KBM-7 (cell line): ENCODE measurements at places on chromosomes 1 and 21.

GRCh38 chr1:199176713-199177112, 537.9 kb downstream of the PTPRC start:
- no peak for DNase-seq

- peak; percentile 57 for DNase-seq
Measured at GRCh38 chr1:50724626-50725286, 235.3 kb downstream of the FAF1 start.

DNA sequence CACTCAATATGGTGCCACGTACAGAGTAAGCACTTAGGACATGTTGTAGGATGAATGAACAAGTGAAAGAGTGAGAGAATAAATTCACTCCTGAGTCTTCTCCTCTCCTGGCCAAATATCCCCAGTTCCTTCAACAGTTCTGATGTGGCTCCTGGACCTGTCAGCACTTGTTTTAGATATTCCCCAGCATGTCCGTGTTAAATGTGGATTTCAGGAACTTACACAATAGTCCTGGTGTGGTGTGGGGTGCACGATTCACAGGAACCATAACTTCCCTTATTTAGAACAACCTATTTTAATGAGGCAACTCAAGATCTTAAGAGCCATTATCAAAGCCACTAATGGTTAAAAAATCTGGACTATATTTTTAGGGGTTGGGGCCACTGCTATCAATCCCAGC, 39.0 kb upstream of the MYSM1 start:
- DNase-seq: peak; percentile 84

DNA sequence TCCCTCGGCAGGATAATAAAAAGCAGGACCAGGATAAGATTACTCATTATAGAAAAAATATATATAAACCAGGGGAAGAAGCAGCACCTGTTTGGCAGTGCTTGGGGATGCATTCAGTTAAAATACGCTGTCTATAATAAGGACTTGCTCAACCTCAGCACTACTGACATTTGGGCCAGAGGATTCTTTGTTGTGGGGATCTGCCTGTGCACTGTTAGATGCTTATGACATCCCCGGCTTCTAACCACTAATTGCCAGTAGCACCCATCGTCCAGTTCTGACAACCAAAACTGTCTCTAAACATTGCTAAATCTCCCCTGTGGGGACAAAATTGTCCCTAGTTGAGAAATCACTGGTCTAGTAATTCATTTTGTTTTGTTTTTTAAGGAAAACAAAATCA, 242.1 kb downstream of the SLC45A1 start:
- DNase-seq: no peak

DNA sequence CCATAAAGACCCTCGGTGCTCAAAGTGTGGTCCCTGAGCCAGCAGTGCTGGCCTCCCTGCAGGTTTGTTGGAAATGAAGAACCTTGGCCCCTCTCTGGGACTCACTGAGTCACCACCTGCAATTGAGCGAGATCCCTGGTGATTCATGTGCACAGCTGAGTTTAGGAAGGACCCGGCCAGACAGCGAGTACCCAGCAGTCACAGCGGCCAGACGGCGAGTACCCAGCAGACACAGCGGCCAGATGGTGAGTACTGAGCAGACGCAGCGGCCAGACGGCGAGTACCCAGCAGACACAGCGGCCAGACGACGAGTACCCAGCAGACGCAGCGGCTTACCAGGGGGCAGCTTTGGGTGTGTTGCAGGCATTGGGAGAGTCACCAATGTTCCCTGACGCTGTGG, 123.8 kb downstream of the PRDM16 start:
- DNase-seq: no peak

DNA sequence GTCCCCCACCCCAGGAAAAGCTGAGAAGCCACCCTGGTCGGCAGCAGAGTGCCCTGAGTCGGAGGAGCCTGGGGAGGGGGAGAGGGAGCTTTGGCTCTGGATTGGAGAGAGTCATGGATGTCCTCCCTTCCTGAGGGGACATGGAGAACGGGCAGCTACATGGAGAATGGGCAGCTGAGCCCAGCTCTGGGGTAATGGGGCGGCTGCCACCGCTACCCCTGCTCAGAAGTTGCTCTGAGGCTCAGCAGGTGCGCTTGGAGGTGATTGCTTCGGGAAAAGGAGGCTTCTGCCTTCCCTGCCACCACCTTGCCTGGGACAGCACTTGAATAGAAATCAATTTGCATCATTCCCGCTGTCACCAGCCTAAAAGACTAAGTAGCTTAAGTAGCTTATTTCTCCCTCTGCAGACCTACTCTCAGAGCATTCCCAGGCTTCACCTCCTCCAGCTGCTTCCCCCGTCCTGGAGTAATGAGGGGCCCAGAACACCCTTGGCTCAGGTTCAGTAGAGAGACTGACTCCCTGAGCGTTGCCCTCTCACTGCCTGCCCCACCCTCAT, 8.3 kb downstream of the DISP3 start:
- no peak for DNase-seq

- DNase-seq: no peak
Measured at GRCh38 chr1:3275471-3276340, 178.8 kb upstream of the ARHGEF16 start.

GRCh38 chr1:56547977-56548376, 31.4 kb downstream of the PLPP3 start:
- no peak for DNase-seq

- peak; percentile 67 for DNase-seq
Measured at GRCh38 chr1:211830328-211831142, at the start of gene LPGAT1. Gene LPGAT1 (minus strand): TSS chr1:211830763. CDS start chr1:211829296, 1,467 bp downstream.

GRCh38 chr1:2786329-2787162, 14.9 kb downstream of the TTC34 start:
- peak; percentile 47 for DNase-seq

DNA sequence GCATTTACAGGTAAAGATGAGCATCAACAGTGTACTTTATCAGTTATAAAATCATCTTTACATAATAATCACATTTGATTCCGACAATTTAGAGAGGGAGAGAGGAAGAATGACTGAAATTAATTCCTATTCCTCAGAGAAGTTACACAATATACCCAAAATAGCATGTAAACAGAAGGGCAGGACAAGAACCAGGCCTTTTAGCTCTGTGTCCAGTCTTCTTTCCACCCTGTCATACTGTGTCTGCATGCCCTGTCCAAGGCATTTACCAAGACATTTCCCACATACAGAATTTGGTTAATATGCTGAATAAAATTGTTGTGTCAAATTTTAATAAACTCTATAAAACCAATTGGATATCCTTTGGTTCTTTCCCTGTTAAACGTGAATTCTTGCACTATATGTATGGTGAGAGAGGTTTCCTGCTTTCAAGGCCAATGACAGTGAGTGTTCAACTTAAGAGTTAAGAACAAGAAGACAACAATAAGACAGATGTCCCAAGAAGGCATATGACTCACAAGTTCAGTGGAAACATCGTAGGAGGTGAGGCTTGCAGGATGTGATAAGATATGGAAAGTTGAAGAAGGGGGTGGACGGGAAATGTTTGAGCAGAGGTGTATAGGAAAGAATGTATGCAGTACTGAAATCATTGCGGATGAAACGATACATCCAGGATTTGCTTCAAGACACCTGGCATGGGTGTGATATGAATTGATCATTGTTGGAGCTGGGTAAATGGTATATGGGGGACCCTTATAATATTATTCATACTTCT, 20.8 kb downstream of the LRRC8B start:
- DNase-seq: peak; percentile 76

- DNase-seq: no peak
Measured at GRCh38 chr1:174678657-174679056, 230.9 kb downstream of the GPR52 start.

DNA sequence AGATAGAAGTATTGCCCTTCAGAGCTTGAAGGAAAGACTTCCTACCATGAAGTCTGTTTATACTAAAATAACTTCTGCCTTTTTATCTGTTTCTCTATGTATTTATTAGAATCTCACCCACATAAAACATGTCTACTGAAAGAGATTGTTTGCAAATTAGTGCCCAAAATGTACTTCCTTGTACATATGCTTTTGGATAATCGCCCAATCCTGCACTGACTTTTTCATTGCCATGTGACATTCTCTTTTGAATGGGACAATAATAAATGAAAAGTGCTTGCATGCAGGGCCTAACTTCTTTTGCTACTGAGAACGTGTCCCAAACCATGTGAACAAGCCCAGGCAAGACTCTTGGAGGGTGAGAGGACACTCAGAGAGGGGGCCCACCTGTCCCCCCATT, 711.6 kb upstream of the ADAMTS5 start:
- DNase-seq: no peak

DNA sequence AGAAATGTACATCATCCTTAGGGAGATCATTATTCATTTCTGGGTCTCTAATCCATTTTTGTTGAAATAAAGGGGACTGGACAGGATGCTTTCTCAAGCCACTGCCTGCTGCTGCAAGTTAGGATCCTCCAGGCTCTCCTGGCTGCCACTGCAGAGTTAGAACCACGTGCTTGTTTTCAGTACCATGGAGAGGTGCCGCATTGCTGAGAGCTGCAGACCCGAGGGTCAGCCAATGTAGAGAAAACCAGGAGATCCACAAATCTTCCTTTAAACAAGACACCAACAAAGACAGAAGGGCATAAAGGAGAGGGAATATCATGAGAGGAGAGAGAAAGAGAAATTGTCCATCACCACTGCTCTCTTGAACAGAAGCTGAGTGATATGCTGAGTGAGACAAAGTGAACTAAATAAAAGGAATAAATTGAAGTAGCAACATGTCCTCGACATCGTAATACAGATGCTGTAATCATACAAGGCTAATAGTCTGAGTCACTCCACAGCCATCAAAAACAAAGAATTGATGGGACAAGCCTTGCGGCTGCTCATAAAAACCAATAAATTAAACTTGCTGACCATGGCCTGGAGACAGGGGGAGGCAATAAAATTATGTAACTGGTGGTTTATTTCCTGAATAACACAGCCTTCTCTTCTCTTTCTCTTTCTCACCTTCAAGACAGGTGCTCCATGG, 255.7 kb downstream of the OMA1 start:
- DNase-seq: peak; percentile 1

- DNase-seq: no peak
Measured at GRCh38 chr21:45423201-45423955, 18.4 kb downstream of the COL18A1 start.

DNA sequence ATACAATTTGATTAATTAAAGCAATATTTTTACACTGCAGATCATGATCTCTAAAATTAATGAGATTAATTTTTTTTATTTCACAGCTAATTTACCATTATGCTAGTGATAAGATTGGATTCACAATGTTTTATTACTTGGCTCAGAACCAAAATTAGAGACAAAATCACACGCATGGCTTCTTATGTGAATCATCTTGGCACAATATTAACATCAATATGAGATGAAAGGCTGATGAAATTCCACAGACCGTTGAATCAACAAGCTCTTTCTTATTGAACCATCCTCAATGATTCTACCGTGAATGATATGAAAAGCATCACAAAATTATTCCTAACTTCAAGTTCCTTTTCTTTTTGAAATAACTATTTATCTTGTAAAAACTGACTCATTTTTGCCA, 544.9 kb downstream of the KCNT2 start:
- no peak for DNase-seq

GRCh38 chr21:37538971-37539590, 172.5 kb downstream of the DYRK1A start:
- no peak for DNase-seq

GRCh38 chr1:52534928-52535764, 17.7 kb downstream of the TUT4 start:
- no peak for DNase-seq

- DNase-seq: no peak
Measured at GRCh38 chr1:40435471-40435870, 14.8 kb upstream of the ZFP69B start.

GRCh38 chr1:2785631-2786328, 15.7 kb downstream of the TTC34 start:
- no peak for DNase-seq

DNA sequence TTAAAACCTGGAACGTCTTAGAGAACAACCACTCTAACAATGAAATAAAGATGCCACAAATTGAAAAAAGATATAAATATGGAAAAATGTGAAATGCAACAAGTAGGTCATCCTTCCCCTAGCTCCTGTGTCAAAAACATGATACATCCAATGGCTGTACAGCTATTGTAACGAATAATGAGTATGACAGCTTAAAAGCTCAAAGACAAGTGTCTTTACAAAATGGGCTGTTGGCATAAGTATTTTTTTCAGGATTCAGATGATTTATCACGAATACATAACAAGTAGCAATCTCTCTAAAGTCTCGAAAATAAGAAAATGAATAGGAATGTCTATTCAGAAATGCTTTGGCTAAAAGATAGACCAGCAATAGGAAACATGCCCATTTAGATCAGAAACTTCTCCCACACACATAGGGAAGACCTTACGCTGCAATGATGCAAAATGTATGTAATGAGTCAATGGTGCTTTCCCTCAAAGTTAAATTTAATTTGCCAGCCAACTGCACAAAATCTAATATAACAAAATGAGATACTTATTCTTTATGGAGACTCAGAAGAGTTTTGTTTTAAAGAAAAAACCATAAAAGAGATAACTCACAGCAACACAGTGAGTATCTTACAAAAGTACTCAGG, 8.3 kb downstream of the TGFBR3 start:
- DNase-seq: no peak

DNA sequence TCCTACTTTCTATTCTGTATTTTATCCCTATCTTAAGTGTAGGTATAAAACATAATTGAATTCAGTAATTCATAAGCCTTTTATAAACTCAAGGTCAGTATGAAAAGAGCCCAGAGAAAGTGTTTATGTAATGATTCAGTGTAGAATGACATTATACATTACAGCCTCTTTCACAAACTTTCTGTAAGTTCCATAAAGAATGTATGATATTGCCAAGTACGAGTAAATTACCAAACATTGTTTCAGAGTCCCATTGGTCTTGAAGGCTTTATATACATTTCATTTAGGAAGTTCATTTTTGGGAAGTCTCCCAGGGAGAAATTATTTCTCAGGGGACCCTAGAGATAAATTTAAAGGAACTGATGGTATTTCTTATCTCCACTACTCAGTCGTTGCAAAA, 37.8 kb upstream of the VAMP3 start:
- no peak for DNase-seq

DNA sequence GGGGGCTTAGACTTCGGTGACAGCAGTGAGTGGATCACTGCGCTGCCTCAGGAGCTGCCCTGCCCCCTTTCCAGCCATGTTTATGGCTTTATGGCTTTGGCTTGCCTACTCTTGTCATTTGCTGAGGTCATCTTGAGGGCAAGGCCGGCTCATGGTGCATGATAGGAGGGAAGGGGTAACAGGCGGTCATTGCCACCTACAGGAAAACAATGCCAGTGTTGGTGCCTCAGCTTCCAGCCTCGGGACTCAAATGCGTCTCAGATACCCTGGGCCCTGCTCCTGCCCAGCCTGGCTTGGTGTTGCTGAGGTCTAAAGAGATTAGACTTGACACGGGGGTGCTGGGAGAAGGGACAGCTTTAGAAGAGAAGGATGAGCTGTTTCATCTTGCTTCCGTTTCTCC, 14.5 kb downstream of the KDF1 start:
- DNase-seq: no peak

GRCh38 chr1:153805042-153805745, 30.0 kb downstream of the SLC27A3 start:
- DNase-seq: peak; percentile 85

DNA sequence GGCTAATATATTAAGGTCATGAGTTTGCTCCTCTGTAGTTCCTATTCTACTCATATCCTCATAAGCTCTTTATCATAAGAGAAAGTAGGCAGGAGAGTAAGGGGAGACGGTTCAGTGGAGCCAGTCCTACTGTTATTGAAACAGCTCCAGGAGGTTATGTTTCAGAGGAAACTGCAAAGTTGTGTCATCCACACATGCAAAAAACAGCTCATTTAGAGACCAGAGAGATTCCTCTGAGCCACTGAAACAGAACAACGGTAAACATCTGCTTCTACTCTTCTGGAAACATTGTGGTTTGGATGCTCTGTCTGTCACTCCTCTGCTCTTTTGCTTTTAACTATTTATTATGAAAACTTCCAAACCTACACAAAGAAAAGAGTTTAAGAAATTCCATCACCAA, 66.3 kb upstream of the PPP2R5A start:
- peak; percentile 28 for DNase-seq
